Activated naive CD4-positive, alpha-beta T cell treated with Interleukin-2 at 50 U/mL for 16 hours (primary cell): ENCODE measurements at places on chromosomes 6 and 20.

DNA sequence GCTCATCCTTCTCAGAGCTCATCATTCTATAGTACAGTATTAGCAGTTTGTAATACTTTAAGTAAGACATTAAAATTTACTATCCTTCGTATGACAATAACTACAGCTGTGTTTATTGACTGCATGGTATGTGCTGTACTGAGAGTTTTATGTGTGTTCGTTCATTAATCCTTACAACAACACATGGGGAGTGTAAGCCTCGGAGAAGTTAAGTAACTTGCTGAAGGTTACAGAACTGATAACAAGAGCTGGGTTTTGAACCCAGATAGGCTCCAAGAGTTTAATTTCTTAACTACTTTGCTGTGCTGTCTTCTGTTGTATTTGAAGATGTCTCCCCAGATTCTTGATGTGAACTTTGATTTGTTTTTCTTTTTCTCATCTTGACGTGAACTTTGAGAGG is 23.7 kb downstream of the BRPF3 start:
- no peak for DNase-seq

GRCh38 chr6:169592558-169592957 is 109.3 kb downstream of the WDR27 start:
- no peak for DNase-seq

GRCh38 chr6:81906709-81907204 is 154.3 kb upstream of the TENT5A start:
- DNase-seq: no peak

DNA sequence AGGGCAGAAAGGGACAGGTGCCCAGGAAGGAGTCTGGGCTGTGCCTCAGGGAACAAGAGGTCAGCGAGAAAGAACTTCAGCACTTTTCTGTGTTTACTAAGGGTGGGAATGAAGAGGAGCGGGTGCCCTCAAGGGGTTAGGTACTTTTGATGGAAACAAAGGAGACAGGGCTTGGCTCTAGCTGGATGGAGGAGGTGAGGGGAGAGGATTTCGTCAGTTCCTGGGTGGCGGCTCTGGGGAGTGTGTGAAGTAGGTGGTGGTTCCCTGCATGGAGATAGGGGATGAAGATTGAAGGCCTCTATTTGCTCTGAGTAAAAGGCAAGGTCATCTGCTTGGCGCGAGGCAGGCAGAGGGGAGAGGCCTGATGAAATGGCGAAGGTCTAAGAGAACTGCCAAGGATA is 40.0 kb upstream of the ANKRD60 start:
- DNase-seq: no peak

DNA sequence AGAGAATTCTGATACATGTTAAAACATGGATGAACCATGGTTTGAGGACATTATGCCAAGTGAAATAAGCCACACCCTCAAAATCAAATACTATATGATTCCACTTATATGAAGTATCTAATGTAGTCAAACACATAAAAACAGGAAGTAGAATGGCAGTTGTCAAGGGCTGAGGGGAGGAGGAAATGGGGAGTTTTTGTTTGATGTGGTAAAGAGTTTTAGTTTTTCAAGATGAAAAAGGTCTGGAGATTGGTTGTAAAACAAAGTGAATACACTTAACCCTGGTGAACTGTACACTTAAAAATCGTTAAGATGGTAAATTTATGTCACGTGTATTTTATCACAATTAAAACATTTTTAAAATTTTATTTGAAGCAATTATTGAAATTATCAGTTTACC is 127.4 kb upstream of the GRIK2 start:
- DNase-seq: no peak

- no peak for DNase-seq
Measured at GRCh38 chr20:51871943-51872342, 69.6 kb upstream of the SALL4 start.

GRCh38 chr6:31737315-31737990 is 1.1 kb upstream of the CLIC1 start:
- no peak for DNase-seq
